Stimulated activated CD4-positive, alpha-beta T cell treated with anti-CD3 and anti-CD28 coated beads, TNF-alpha, amount 100 ng/mL, for 4 hours (primary cell): ENCODE measurements at places on chromosomes 16 and 17.
A peak's percentile ranks its signal among the peaks of the same experiment; 100 is the strongest.

GRCh38 chr17:36529121-36529520, 5.5 kb downstream of the MYO19 start:
- no peak for DNase-seq

DNA sequence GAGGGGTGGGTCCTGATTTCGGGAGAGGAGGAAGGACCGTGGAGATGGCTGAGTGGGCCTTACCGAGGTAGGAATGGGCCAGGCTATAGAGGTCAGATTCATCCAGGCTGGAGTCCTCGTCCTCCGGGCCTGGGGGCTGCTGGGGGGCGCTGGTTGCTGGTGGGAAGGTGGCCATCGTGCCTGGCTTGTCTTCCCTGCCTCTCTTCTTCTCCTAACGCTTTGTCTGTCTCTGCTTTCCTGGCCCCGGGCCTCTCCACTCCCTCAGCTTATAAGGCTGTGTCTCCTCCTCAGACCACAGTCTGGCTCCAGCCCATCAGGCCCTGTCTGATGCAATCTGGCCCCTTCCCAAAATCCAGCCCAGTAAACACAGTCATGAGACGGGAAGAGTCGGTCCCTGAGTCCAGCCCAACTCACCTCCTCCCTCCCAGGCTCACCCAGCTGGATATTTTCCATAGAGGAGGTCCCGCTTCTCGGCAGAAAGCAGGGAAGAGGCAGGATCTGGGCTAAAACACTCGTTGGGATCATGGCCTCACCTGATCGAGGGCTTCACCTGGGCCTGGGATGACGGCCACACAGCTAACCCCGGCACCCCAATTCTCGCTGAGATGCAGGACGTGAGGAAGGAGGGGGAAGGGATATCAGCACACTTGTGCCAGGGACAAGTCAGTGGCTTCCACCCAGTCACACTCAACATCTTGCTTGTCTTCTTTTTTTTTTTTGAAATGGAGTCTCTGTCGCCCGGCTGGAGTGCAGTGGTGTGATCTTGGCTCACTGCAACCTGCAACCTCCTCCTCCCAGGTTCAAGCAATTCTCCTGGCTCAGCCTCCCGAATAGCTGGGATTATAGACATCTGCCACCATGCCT, at the start of gene NUPR1:
Gene NUPR1, minus strand, starts transcription at position 242 of the 864 bp plus-strand sequence. Its CDS starts 67 bp downstream, at position 175.
- DNase-seq: no peak

DNA sequence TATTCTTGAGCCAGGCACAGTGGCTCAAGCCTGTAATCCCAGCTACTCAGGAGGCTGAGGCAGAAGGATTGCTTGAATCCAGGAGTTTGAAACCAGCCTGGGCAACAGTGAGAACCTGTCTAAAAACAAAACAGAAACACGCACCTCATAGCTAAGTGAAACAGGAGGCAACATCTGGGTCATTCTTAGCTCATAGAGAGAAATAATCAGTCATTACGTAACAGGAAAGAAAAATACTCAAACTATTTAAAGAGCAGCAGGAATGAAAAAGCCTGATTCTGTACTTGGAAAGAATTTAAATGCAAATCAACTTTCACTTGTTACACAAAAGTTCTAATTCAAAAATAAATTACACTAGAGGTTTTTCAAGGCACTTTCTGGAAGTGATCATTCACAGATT, 17.2 kb downstream of the CHCT1 start:
- no peak for DNase-seq

DNA sequence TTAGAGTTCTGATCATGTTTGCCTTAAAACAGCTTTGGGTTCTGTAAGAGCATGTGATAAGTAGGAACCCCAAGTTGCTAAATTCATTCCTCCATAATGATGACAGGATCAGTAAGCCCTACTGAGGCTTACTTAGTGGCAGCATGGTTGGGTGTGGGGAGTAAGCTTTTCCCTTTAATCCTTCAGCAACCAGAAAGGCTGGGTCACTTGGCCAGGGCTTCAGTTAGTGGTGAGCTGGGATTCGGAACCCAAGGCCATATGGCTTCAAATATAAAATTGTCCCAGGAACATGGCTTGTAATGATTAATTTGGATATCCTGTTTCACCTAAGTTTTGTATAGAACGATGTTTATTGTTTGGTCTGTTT, 850 bp downstream of the GINS3 start:
- DNase-seq: no peak

- DNase-seq: no peak
Measured at GRCh38 chr16:86834451-86835035, 256.2 kb downstream of the FOXL1 start.

GRCh38 chr16:54538276-54538675, 251.7 kb upstream of the IRX3 start:
- DNase-seq: no peak

DNA sequence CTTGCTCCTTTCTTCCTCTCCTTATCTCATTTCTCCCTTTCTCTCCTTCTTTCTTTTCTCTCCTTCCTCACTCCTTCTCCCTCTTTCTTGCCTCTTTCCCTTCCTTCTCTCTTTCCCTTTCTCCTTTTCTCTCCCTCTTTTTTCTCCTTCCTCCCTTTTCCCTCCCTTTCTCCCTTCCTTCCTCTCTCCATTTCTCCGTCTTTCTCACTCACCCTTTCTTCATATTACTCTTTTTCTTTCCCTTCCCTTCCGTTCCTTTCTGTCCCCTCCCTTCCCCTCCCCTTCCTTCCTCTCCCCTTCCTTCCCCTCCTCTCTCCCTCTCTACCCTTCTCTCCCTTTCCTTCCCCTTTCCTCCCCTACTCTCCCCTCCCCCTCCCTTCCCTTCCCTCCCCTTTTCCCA, 240.8 kb downstream of the HS3ST3B1 start:
- no peak for DNase-seq

GRCh38 chr16:80754476-80754875, 49.9 kb downstream of the CDYL2 start:
- no peak for DNase-seq

- no peak for DNase-seq
Measured at GRCh38 chr16:27428026-27428785, 26.2 kb downstream of the IL21R start.

DNA sequence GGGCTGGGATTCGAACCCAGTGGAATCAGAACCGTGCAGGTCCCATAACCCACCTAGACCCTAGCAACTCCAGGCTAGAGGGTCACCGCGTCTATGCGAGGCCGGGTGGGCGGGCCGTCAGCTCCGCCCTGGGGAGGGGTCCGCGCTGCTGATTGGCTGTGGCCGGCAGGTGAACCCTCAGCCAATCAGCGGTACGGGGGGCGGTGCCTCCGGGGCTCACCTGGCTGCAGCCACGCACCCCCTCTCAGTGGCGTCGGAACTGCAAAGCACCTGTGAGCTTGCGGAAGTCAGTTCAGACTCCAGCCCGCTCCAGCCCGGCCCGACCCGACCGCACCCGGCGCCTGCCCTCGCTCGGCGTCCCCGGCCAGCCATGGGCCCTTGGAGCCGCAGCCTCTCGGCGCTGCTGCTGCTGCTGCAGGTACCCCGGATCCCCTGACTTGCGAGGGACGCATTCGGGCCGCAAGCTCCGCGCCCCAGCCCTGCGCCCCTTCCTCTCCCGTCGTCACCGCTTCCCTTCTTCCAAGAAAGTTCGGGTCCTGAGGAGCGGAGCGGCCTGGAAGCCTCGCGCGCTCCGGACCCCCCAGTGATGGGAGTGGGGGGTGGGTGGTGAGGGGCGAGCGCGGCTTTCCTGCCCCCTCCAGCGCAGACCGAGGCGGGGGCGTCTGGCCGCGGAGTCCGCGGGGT, at the start of gene CDH1:
Gene CDH1, plus strand, starts transcription at position 247 of the 684 bp plus-strand sequence. Its CDS starts 124 bp downstream, at position 371.
- DNase-seq: no peak

DNA sequence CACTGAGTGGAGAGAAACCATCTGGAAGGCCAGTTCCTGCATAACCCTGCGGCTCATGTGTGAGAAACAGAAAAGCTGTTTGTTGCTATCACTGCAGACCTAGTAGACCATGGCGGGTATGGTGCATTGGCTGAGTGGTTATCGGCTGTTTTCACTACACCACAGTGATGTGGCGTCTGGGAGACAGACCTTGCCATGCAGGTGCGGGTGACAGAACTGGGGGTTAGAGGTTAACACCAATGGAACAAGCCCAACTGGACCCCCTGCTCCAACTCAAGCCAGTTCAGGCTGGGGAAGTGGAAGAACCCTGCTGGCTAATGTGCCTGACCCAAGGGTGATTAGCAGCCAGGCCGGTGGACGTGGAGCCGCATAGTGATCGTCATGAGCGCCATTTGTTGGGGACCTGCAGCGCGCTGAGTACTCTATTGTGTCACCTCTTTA, 91.9 kb downstream of the IRF8 start:
- DNase-seq: no peak

DNA sequence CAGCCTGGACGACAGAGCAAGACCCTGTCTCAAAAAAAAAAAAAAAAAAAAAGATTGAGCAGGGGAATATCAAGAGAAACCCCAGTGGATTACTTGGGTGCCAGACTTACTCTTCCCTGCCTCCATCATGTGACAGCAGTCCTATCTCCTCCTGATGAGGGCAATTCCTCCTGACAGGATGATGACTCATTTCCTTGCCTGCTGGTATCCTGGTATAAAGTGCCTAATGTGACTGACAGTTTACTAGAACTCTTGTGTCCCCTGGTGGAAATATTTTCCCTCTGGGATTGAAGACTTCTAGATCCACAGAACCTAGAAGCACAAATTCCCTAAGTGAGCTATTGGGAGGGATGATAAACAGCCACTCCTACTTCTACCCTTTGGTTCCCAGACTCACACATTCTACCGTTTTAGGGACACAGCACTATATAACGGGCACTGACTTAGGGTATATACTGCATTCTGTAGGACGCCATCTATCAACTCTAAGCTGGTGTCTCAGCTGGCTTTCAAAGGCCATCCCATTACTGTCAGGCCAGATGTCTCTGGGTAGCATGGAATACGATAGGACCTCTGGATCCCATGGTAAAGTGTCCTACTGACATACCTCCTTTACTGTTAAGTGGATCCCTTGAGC, 114.6 kb upstream of the MED13 start:
- no peak for DNase-seq

DNA sequence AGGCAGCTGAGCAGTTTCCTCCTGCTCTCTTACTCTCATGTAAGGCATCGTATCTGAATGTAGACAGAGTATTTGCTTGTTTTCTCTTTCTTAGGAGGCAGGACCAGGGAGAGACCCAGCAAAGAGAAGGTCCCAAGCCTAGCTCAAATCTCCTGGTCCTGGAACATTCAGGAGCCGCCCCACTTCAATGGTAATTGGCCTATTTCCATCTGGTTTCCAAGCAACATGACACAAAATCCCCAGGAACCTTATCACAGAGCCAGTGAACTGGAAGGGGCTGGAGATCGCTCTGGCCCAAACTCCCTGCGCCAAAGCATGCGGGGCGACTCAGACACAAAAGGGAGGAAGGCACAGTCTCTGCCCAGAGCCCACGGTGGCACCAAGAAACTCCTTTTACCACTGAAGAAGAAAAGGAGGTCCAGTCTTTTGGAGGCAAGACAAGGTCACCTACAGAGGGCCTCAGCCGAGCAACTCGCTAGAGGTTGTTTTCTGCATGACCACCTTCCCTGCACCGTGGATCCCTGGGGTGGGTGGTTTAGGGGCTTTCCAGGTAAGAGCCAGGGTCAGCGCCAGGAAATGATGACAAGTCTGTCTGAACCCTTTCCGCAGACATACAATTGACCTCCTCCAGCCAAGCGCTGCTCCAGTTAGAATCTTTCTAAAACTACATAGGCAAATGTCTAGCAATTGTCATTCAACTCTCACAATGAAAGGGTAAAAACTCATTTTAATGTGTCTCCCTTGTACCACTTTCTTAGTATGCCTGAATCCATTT, 394.7 kb downstream of the SOX9 start:
- DNase-seq: no peak

DNA sequence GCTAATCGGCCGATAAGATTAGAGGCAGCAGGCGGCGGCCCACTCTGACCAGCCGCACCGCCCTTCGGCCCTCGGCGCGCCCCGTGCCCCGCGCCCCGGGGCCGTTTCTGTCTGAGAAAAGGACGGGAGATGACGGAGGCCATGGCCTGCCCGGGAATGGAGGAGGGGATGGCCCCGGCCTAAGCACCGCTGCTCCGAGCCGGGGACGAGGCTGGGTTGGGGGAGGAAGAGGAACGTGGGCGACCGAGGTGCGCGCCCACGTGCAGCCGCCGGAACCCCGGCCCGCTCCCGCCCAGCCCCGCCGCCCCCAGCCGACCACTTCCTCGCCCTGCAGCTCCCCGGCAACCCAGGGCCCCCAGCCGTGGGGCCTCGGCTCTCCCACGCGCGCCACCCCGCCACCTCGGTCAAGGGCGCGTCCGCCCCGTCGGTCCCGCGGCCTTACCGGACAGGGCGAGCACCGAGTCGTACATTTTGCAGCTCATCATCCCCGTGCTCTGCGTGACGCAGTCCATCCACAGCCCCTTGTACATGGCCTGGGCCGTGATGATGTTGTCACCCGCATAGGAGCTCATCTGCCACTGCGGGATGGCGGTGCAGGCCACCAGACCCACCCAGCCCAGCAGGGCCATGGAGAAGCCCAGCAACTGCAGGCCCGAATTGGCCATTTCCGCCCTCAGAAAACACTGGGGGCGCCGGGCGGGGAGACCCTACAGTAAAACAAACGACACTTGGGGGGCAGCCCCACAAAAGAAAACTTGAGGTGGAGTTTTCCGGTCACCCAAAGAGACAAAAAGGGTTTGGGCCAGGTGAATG, 693 bp downstream of the CLDN7 start:
- no peak for DNase-seq

DNA sequence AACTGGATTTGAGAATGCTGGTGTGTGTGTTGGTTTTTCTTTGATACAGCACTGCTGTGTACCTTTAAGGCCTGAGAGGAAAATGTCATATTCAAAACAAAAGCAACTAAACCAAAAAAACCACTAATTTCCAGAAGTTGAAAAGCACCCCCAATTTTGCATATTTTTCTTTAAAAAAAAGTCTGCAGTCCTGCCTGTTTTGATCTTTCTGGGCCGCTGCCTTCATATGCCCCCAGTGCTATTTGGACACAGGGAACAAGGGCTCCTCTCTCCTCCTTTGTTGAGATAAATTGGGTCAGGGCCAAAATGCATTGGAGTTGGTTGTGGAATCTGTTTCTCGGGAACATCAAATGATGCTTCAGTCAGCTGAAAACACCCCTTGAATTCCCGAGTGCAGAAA, 26.9 kb downstream of the GPT2 start:
- no peak for DNase-seq

GRCh38 chr16:13315642-13316427, 414.4 kb downstream of the SHISA9 start:
- no peak for DNase-seq

- no peak for DNase-seq
Measured at GRCh38 chr16:566475-567372, at the start of gene NHLRC4. NHLRC4 (plus strand) TSS chr16:567005; CDS start chr16:568048, 1,043 bp downstream.

GRCh38 chr17:77200711-77201110, 59.9 kb downstream of the SEC14L1 start:
- no peak for DNase-seq

GRCh38 chr17:77441130-77441920, 300.6 kb downstream of the SEC14L1 start:
- DNase-seq: peak; percentile 60
